ENCODE measurements at places on chromosomes 6 and 20.

DNA sequence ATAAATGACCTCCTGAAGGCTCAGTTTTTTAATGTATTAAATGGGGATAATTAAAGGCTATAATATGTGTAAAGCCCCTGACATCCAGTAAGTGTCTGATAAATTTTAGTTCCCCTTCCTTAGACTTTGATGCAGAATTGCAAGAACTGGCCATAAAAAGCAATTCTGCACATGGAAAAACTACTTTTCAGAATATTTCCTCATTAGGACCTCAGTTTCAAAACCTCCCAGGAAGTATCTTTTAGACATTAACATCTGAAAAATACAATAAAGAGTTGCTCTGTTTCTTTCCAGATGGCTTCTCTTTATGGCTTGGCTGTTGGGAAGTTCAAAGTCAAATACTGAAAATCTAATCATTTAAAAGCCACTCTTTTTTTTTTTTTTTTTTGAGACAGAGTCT, 106.3 kb upstream of the ZNF217 start:
- no peak for DNase-seq

GRCh38 chr6:42720739-42721138, 1.7 kb downstream of the PRPH2 start:
- DNase-seq, result no peak

DNA sequence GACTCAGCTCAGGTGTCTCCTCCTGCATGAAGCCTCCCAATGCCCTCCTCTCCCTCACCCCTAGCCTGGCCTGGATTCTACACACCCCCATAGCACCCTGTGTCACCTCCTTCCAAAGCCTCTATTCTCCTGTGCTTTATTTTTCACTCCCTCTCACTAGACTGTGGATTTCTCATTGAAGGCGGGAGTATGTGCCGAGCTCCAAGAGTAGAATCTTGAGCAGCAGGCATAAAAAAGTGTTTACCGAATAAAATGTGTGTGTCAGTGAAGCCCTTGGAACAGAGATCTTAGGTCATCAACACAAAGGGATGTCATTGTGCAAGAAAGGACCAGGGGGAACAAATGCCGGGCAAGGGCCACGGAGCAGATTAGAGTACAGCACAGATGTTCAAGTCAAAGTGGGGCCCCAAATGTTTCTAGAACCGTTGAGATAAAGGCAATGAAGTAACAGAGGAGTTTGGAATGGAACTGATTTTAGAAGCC, 106.1 kb upstream of the TMEM170B start:
- no peak for DNase-seq

GRCh38 chr6:145841668-145842067, 27.1 kb upstream of the FBXO30 start:
- DNase-seq, result no peak

GRCh38 chr6:29763491-29764289, 40.5 kb downstream of the HLA-F start:
- no peak for DNase-seq
